ENCODE measurements at places on chromosomes 7 and 10. TPM values are rescaled to one million over a fixed set of nuclear protein-coding genes. Genes with fewer than 3 reads are reported as not detected.
A peak's percentile ranks its signal among the peaks of the same experiment; 100 is the strongest.

AKR1D1 gene
- not detected for total RNA-seq

ZNF488 gene
- 3.2 TPM for total RNA-seq

AZGP1 gene
- total RNA-seq, result 0.52 TPM

C10orf90 gene
- total RNA-seq, result 0.25 TPM

LRRC61 gene
- total RNA-seq, result 23.2 TPM

HACD1 gene
- 14.6 TPM for total RNA-seq

HOXA5 gene
- 3.2 TPM for total RNA-seq

DNA sequence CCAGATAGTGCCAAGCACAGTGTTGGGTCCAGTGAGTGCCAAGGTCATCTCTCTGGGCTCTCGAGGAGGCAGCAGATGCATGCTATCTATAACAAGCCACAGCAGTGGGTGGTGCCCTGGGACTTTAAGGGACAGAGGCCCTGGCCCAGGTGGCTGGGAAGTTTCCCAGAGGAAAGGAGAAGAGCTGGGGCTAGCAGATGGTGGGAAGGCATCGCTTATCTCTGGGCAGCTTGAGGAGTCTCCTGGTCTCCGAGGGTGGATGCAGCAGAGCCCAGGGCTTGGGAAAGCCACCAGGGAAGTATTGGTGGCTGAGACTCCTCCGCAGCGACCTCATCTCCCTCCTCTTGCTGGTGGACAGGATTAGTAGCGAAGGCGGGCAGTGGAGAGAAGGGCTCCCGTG, 63.4 kb upstream of the LRRC4 start:
- peaks cover 11% of the 10 kb centered on the region for H3K36me3 ChIP-seq
- H3K4me3 ChIP-seq, result no peak overlapping the region
- H3K27me3 ChIP-seq, result no peaks in the 10 kb centered on the region
- no peak for DNase-seq

DNA sequence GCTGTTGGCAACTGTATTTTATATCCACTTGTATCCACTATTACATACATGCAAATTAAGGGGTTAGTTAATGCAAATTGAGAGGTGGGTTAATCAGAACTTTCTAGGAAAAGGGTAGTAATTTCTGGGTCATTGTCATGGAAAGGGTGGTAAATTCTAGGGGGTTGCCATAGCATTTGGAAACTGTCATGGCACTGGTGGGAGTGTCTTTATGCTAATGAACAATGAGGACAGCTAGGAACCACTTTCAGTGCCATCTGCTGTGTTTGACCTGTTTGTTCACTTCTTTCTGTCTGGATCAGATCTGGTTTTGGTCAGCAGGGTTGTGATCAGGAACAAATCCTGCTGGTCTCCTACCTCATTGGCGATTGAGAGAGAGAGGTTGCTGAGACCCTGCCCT, 283.3 kb upstream of the PRKCQ start:
- H3K27me3 ChIP-seq, result no peaks in the 10 kb centered on the region
- H3K27ac ChIP-seq, result no peak overlapping the region
- H3K4me1 ChIP-seq, result peaks cover 6% of the 10 kb centered on the region
- H3K4me3 ChIP-seq, result no peak overlapping the region

DNA sequence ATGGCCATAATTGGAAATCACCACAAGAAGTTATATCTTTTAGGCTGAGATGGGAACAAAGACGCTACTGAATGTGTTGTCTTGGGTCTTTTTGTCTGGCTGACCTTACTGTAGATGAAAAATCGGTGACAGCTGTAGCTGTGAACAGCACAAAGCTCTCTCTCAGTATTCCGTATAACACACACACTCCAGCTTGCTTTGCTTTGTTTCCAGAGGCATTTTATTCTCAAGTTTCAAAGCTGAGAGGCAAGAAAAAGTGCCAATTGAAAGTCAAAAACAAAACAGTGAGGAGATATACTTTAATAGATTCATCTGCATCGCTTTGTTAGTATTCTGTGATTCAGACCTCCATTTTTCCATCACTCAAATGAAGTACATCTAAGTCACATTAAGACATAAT, 39.6 kb upstream of the CABCOCO1 start:
- DNase-seq, result no peak
- H3K4me3 ChIP-seq, result peak overlapping the region; percentile 12
- H3K36me3 ChIP-seq, result no peaks in the 10 kb centered on the region

- H3K4me1 ChIP-seq, result peaks cover 15% of the 10 kb centered on the region
- H3K27ac ChIP-seq, result no peak overlapping the region
- H3K27me3 ChIP-seq, result no peaks in the 10 kb centered on the region
- DNase-seq, result no peak
- no peaks in the 10 kb centered on the region for H3K36me3 ChIP-seq
Measured at GRCh38 chr10:21329995-21330627, 195.4 kb downstream of the SKIDA1 start.

- H3K27ac ChIP-seq, result no peak overlapping the region
- H3K27me3 ChIP-seq, result peaks cover 13% of the 10 kb centered on the region
- no peak overlapping the region for H3K4me3 ChIP-seq
- H3K4me1 ChIP-seq, result peaks cover 28% of the 10 kb centered on the region
- no peaks in the 10 kb centered on the region for H3K36me3 ChIP-seq
- DNase-seq, result no peak
Measured at GRCh38 chr10:123742751-123743440, 76.7 kb downstream of the GPR26 start.

DNA sequence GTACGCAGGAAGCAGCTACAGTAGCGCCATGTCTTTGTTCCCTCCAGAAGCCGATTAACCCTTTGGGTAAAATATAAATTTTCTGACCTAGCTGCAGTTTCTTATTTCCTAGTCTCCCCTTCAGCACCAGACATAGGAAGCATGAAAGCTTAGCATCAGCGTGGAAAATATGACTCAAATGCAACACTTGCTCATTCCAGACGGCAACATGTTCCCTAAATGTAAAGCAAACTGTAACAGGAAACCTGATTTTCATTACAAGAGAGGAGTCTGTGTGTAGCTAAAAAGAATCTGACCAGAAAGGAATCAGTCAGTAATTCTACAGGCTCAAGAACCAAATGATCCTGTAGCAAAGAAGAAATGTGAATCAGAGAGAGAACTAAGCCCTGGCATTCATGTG, 219.2 kb downstream of the C7orf25 start:
- peaks cover 4% of the 10 kb centered on the region for H3K4me1 ChIP-seq
- no peak overlapping the region for H3K4me3 ChIP-seq
- H3K27ac ChIP-seq, result no peak overlapping the region
- H3K36me3 ChIP-seq, result no peaks in the 10 kb centered on the region

DNA sequence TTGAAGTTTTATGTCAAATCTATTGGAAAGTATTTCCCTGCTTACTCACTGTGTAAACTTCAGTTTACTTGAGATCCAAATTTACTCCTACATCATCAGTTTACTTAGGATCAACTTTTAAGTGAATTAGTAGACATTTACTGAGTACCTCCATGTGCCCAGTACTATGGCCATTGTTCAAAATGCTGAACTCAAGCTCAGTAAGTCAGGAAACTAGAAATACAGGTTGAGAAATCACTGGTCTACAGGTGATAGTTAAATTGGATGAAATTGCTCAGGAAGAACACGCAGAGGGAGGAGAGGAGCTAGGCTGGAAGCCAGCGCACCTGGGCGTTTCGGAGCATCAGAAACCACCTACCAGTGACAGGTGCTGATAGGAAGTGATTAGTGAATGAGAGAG, 25.5 kb upstream of the EBLN1 start:
- H3K4me3 ChIP-seq, result no peak overlapping the region
- no peaks in the 10 kb centered on the region for H3K4me1 ChIP-seq
- H3K27me3 ChIP-seq, result peaks cover 17% of the 10 kb centered on the region
- no peak for DNase-seq

GRCh38 chr10:103877861-103878260, 22.5 kb upstream of the SH3PXD2A start:
- no peak overlapping the region for H3K4me3 ChIP-seq
- H3K27ac ChIP-seq, result no peak overlapping the region
- DNase-seq, result no peak
- H3K36me3 ChIP-seq, result peaks cover 6% of the 10 kb centered on the region
- H3K27me3 ChIP-seq, result no peaks in the 10 kb centered on the region

GRCh38 chr7:26265065-26265464, 26.6 kb upstream of the SNX10 start:
- H3K27me3 ChIP-seq, result no peaks in the 10 kb centered on the region
- no peak for DNase-seq
- H3K27ac ChIP-seq, result no peak overlapping the region
- H3K4me1 ChIP-seq, result peaks cover 9% of the 10 kb centered on the region

GRCh38 chr10:7861509-7862120, 43.3 kb downstream of the TAF3 start:
- peaks cover 10% of the 10 kb centered on the region for H3K4me1 ChIP-seq
- no peak overlapping the region for H3K4me3 ChIP-seq

DNA sequence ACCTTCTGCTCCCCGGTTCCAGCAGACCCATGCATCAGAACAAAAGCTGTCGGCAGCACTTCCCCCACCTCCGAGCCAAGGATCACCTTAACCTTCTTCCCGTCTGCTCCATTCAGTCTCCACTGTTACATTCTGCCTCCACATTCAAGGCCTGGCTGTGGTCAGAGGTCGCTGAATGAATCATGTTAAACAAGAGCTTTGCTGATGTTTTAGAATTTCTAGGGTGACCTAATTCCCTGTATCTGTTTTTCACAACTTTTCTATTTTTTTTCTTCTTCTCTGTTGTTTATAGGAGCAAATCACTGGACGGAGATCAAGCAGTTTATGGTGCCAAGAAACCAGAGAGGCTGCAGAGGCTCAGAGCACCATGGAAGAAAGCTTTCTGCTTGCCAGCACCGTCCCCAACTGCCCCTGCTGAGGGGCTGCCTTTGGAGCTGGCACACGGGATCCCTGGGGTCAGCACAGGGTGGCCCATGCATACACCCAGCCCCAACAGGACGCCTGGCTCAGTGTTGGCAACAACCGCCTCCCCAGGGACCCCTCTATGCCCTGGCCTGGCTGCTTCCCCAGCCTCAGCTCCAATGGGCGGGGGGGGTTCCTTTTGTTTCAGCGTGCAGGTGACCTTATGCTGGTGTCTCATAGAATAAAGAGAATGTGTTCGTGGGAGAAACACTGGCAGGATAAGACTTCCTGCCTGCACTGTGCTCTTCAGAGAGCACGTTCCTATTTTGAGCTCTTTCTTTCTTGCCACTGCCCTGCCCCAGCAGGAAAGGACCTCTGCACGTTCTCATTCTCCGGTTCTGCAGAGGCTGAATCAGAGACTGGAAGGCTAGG, 182.7 kb upstream of the LYZL2 start:
- DNase-seq, result no peak
- H3K36me3 ChIP-seq, result no peaks in the 10 kb centered on the region
- no peak overlapping the region for H3K4me3 ChIP-seq
- H3K27me3 ChIP-seq, result no peaks in the 10 kb centered on the region
- peaks cover 19% of the 10 kb centered on the region for H3K4me1 ChIP-seq

DNA sequence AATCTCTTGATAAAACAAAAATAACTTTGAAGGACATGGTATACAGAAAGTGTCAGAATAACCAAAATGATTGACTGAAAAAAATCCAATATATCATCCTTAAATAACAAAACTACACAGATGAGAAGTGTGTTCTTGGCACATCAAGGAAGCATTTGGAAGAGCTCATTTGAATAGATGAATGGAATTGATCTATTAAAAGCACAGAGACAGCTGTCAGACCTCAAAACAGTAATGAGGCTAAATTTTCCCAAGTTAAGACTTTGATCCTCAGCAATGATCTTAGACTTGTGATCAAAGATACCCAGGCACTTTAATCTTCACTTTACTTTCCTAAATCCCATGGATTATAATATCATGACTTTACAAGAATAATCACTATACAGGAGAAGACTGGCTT, 395.4 kb upstream of the NFE2L3 start:
- H3K27ac ChIP-seq, result no peak overlapping the region
- no peaks in the 10 kb centered on the region for H3K27me3 ChIP-seq
- no peaks in the 10 kb centered on the region for H3K36me3 ChIP-seq
- no peak for DNase-seq
- no peak overlapping the region for H3K4me3 ChIP-seq

DNA sequence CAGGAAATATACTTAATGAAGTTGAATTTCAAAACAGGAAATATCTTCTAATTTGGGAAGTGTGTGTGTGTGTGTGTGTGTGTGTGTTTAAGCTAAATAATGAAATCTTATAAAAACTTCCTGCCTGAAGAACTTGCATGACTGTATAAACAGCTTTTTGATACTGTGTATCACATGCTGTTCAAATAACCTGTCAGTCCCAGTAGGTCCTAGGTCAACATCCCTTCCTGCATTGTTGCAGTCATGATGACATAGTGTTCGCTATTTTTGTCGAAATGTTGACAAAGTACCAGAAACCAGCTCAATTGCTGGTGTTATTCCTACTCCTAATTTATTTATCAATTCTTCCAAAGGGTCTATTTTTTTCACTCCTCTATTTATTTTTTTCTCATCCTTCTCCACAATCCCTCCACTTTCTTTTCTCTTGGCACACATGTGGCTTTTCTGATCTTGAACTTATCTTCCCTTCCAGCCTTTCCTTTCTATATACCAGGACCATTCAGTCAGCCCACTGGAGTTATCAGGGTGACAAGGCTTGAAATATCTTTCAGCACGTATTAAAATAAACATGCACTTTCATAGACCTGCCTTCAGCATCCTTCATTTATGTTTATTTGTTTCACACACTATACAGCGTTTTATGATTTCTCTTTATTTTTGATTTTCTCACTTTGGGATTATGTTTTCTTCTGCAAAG, 115.8 kb downstream of the PLXDC2 start:
- DNase-seq, result no peak
- H3K36me3 ChIP-seq, result peaks cover 2% of the 10 kb centered on the region
- peaks cover 5% of the 10 kb centered on the region for H3K4me1 ChIP-seq
- H3K4me3 ChIP-seq, result no peak overlapping the region
- H3K27ac ChIP-seq, result no peak overlapping the region

DNA sequence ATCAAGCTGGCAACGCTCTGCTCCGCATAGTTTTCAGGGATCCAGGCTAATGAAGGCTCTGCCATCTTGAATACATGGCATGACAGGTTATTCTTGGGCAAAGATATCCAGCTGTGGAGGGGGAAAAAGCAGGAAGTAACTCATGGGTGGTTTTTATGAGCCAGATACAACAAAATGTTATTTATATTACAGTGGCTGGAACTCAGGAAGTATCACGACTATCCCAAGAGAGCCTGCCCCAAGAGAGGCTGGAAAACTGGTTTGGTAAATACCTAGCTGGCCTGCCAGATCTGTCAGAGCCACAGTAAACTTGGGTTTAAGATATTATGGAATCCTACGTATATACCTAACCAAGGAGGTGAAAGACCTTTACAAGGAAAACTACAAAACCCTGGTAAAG, 462.8 kb upstream of the ANKRD30A start:
- H3K27ac ChIP-seq, result no peak overlapping the region
- no peaks in the 10 kb centered on the region for H3K4me1 ChIP-seq
- DNase-seq, result no peak
- H3K4me3 ChIP-seq, result no peak overlapping the region

DNA sequence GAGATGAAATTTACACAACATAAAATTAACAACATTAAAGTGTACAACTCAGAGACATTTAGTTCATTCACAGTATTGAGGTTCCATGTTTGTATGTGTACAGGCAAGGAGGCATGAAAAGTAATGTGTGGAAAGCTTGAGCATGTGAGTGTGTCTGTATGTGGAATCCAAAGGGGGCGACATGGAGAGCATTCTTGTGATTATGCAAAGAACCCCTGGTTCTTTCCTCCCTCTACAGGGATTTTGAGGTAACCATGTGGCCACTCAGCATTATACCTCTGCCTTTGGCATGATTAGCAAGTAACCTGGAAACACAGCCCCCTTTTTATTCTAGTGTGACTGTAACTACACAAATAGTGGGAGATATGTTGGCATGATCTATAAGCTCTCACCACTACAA, 21.0 kb downstream of the OR2F1 start:
- no peaks in the 10 kb centered on the region for H3K27me3 ChIP-seq
- no peaks in the 10 kb centered on the region for H3K36me3 ChIP-seq
- H3K27ac ChIP-seq, result no peak overlapping the region
- H3K4me1 ChIP-seq, result no peaks in the 10 kb centered on the region

All from neural crest cell (in vitro differentiated cells).